NCI-H1105 (cell line): ENCODE measurements at places on chromosomes 1 and 21.

- no peak for DNase-seq
Measured at GRCh38 chr1:214636436-214636835, 33.4 kb downstream of the CENPF start.

- DNase-seq, result peak; percentile 22
Measured at GRCh38 chr1:18575620-18576019, 55.0 kb upstream of the PAX7 start.

- DNase-seq, result no peak
Measured at GRCh38 chr1:39524171-39524570, 32.7 kb downstream of the BMP8A start.

- no peak for DNase-seq
Measured at GRCh38 chr1:158310623-158311022, 20.7 kb downstream of the CD1B start.

GRCh38 chr1:156103521-156103947 is 11.0 kb upstream of the LMNA start:
- no peak for DNase-seq

GRCh38 chr1:179327196-179327595 is 33.6 kb downstream of the SOAT1 start:
- DNase-seq, result no peak

GRCh38 chr1:20480243-20480944 is 5.6 kb downstream of the CAMK2N1 start:
- no peak for DNase-seq

- DNase-seq, result peak; percentile 22
Measured at GRCh38 chr1:150973836-150974579, 627 bp downstream of the CERS2 start.

DNA sequence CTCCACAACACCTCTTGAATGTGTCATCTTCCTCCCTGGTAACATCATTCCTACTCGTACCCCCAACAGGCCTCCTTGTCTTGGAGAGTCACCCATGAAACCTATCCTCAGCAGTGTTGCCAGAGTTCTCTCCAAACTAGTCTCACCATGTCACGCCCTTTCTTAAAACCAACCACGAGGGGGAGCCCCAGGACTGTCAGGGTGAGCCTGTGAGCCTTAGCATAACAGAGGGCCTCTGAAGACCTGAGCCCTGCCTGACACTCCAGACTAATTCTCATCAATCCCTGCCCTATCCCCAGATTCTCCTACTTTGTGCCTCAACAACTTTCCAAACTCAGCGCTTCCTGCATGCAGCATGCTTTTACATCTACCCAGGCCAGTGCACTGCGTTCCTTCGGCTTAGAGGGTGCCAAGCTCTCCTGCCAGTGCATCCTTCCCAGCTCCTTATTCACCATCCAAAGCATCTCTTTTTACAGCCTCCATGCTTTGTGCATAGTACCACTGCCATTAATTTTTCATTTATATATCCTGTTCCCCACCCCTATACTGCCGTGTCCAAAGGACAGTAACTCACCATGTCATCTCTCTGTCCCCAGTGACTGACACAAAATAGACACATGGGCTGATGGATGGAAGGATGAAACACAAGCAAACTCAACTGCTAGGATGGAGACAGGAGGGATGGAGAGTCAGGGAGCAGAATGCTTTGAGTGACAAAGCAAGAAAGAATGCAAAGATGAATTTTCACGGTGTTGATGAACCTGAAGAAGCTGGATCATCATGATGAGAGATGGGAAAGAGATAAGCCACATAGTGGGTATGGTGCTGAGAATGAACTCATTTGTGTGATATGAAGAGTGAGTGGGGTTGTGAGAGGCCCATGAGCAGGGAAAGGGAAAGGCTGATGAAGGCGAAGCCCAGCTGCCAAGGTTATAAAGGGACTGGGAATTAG is 34.0 kb downstream of the ZNF697 start:
- DNase-seq, result peak; percentile 77

- no peak for DNase-seq
Measured at GRCh38 chr1:242211254-242212022, 212.5 kb upstream of the MAP1LC3C start.

GRCh38 chr1:117568999-117569398 is 36.8 kb upstream of the TENT5C start:
- no peak for DNase-seq

GRCh38 chr1:151706464-151707415 is 9.9 kb downstream of the CELF3 start:
- DNase-seq, result no peak

DNA sequence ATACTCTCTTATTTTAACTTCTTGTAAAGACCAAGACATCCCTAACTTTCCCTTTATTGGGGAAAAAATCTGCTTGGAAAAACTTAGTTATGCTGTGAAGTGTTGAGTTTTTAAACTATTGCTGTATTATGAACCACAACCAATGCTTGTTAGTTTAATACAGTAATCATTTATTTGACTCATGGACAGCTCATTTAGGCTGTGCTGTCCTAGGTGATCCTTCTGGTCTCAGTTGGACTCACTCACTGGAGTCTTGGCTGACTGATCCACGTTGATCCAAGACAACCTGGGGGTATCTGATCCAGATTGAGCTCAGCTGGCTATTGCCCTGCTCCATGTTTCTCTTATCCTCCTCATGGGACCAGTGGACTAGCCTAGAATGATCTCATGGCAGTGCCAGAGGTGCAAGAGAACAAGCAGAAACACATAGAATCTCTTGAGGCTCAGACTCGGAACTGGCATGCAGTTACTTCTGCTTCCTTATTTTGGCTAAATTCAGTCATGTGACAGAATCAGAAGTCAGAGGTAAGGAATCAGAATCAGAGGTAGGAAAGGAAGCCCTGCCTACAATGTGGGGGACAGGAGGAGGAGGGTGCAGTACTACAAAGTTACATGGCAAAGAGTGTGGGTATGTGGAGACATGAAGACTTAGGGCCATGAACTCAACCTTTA is 156.5 kb downstream of the FGGY start:
- DNase-seq, result no peak

GRCh38 chr1:111174070-111174469 is 26.4 kb downstream of the DENND2D start:
- DNase-seq, result no peak

DNA sequence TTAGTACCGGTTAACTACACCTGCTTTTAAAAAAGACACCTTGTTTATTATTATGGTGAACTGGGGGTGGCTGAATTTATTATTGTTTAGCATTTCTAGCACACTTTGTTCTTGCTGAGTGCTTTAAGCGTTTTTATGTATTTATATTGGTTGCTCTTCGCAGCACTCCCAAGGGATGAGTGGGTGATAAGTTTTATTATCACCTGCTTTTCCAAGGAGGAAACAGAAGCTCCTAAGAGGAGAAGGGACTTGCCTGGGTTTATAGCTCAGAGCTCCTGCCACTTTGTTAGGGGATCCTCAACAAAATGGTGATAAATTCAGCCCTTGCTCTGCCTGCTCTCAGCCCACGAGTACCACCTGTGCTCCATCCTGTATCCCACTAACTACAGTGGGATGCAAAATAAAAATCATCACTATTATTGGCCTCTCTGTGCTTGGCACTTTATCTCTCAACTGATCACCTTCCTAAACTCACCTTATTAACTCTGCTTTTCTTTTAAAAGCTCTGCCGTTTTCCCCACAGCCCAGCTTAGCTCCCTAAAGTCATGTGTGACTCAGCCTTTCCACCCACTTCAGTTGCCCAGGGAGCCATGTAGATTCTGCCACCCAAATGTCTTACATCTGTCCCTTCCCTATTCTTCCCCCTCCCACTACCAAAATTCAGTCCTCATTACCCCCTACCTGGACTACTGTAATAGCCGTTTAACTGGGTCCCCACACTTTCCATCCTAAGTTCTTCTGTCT is 44.5 kb downstream of the BCL9 start:
- no peak for DNase-seq

- no peak for DNase-seq
Measured at GRCh38 chr1:43444836-43445235, 8.9 kb downstream of the HYI start.

- no peak for DNase-seq
Measured at GRCh38 chr1:171366816-171367215, 52.8 kb downstream of the FMO4 start.

DNA sequence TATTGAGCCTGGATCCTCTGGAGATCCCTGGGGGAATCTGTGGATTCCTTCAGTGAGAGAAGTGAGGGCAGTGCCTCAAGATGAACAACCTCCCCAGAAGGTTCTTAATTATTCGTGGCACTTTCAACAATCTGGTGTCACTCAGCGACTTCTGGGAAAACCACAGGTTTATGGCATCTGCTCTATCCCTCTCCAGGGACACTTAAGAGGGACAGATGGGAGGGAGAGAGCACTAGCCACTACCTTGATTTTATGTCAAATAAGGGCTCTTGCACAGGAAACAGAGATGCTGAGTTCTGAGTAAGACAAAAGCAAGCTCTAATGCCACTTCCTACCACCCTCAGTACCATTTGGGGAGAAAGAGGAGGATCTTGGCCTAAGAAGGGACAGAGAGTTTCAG is 21.2 kb upstream of the CHI3L1 start:
- DNase-seq, result no peak

DNA sequence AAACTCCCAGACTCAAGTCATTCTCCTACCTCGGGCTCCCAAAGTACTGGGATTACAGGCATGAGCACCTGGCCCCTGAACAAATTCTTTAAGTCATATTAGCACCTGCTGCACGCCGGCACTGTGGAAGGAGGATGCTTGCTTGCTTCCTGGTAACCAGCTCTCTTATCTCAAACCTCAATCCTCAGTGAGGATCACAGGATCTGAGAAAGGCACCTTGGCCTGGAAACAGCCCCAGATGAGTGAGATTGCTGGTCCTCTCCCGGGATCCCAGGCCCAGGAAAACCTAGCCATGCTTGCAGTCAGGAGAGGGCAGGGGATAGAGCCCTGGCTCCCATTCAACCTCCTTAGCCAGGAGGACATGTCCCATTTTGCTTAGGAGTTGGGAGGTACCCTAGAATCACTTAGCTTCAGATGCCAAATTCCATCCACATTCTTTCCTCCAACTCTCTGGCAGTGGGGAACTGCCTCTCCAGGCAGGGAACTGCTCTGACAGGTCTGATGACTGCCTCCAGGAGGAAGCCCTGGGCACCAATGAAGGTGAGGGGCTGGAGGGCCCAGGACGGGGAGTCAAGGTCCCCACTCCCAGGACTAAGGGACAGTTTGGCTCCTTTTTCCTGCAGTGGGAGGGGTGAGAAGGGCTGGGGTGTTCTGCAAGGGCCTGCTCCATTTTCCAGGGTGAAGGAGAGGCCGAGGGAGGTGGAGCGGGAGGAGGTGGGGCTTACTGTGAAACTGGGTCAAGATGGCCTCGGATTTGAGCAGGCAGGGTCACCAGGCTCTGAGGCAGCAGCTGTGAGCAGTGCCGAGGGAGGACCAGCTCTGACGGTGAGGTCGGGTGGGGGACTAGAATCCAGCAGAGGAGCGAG is 9.5 kb downstream of the GPR37L1 start:
- DNase-seq, result no peak

DNA sequence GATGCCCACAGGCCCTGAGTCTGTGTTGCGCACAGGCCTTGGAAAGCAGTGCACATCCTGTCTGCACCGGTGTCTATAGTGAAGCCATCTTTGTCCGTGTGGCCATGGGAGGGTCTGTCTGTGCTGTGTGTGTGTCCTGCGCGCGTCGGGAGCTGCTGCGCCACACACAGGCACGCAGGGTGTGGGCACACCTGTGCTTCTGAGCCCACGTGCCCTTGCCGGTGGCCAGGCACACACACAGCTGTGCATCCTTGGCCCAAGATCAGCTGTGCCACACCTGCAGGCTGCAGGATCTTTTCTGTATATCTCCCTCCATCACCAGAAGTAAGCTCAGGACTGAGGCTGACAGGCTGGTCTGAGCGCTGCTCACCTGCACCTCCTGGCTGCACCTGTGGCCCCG is 3.2 kb upstream of the SAMD11 start:
- DNase-seq, result peak; percentile 32

- DNase-seq, result no peak
Measured at GRCh38 chr21:44940116-44940631, 345 bp downstream of the SLX9 start.

- no peak for DNase-seq
Measured at GRCh38 chr1:78437396-78437795, 53.4 kb upstream of the PTGFR start.

DNA sequence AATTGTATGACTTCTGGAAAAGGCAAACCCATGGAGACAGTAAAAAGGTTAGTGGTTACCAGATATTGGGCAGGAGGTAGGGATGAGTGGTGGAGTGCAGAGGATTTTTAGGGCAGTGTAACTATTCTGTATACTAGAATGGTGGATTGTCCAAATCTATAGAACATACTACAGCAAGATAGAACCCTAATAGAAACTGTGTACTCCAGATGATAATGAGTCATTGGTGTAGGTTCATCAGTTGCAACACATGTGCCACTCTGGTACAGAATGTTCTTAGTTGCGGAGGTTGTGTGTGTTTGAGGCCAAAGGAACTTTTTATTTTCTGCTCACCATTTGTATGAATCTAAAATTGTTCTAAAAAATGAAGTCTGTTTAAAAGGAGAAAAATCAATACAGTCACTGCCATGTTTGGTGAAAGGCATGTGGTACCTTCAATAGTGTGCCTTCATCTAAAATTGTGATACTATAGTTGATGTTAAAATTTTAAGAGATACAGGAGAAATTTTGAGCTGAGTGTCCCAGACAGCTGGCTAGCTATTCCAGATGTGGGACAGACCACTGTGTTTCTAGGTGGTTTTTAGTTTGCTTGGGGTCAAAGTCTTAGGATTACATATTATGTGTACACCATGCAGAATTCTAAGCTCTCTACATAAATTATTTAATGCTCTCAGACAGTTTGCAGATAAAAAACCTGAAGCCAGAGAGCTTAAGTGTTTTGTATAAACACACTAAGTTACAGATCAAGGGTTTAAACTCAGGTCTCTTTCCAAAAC is 150.5 kb downstream of the RPS6KC1 start:
- DNase-seq, result no peak

GRCh38 chr1:37951041-37951782 is 4.4 kb upstream of the INPP5B start:
- DNase-seq, result no peak

DNA sequence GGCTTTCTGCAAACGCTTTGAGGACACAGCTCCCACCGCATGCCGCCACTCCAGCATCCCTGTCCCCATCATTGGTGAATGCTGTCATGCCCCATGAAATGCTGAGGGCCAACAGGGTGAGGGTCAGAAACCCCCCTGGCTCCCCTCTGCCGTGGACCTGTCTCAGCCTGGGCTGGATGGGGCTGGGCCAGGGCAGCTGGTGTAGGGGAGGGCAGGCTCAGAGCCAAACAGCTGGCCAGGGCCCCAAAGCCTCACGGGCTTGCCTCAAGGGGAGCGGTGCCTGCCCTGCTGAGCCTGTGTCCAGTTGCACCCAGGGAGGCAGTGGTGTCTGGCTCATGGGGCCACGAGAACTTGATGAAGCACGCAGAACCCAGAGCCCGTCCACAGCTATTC is 49.7 kb downstream of the S100B start:
- DNase-seq, result no peak
